ENCODE measurements at places on chromosomes 4 and X. TPM values are rescaled to one million over a fixed set of nuclear protein-coding genes. Genes with fewer than 3 reads are reported as not detected.

DNA sequence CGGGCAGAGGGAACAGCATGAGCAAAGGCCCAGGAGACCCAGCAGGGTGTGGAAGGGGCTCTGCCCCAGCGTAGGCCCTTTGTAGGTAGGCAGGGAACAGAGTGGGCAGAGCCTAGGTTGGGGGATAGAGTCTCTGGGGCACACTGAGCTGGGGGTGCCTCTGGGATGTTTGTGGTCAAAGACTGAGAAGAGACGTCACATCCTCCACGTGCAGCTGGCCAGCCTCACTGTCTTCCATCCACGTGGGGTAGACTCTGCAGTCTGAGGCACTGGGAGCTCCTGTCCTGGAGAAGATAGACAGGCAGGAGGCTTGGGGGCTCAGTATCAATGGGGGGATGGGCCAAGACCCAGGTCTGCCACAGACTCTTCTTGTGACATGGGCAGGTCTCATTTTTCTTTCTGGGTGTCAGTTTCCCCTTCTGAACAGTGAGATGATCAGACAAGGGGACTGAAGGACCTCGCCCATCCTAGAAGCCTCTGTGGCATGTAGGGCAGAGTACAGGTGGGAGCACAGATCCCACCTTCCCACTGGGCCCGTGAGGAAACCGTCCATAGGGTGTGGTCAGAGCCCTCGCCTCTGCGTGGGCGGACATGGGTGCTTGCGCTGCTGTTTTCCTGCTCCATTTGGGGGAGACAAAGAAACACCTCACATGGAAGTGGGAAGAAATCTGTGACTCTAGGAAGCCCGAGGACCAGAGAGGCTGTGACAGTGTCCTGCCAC lies 22.9 kb downstream of the WFS1 start:
- no peak for ATAC-seq

- ATAC-seq, result no peak
These were observed 106.6 kb downstream of the SHROOM4 start for GRCh38 chrX:50707405-50707804.

DNA sequence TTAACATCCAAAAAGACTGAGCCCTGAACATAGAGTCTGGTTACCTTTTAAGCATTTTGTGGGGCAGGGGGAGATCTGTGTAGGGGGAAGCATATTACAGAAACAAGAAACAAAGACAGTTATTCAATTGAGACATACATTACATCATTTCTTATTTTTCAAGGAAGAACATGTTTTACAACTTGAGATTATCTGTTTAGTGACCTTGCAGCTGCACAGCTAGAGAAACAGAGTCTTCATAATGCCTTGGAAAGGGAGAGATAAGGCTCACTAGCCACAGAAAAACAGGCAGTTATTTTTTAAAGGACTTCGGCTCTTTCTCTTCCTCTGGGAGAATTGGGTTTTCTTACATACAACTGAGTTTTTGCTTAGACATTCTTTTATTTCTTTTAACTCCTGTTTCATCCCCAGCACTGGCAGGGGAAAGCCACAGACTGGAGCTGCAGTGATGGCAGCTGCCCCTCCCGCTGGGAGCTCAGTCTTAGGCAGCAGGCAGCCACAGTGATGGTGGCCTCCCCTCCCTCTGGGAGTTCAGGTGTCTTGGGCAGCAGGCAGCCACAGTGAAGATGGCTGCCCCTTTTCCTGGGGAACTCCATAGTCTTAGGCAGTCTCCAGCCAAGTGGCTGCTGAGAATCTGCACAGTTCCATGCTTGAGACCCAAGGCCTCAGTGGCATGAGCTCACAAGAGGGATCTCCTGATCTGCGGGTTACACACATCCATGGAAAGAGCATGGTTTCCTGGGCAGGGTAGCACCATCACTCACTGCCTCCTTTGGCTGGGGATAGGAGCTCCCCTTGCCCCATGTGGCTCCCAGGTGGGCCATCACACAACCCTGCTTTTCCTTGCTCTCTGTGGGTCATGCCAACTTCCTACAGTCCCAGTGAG lies 19.4 kb upstream of the TMPRSS11F start:
- ATAC-seq, result no peak

DNA sequence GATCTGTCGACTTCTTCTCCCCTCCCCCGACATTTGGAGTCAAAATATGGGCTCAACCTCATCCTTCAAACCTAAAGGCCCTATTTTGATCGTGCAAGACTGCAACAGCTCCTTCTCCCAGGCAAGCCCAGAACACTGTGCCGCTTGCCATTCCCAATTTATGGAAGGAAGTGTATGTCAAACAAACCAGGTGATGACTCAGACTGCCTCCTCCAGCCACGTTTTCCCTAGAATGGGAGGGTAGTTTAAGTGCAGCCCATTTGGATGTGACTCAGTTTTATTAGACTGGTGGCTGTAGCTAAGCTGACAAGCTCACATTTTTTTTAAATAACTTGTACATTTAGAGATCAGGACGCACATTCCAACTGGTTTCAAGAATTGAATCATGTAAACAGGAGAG lies 570.4 kb upstream of the DIPK2B start:
- ATAC-seq, result peak; percentile 42

Gene DCK
- total RNA-seq, result 9.5 TPM

Gene FABP2
- total RNA-seq, result not detected

Gene ARL13A
- not detected for total RNA-seq

Measured in esophagus mucosa (tissue), 1 donor.